CD4-positive, alpha-beta T cell treated with Interleukin-4 for 4 hours (primary cell): ENCODE measurements at places on chromosomes 3 and 15.

DNA sequence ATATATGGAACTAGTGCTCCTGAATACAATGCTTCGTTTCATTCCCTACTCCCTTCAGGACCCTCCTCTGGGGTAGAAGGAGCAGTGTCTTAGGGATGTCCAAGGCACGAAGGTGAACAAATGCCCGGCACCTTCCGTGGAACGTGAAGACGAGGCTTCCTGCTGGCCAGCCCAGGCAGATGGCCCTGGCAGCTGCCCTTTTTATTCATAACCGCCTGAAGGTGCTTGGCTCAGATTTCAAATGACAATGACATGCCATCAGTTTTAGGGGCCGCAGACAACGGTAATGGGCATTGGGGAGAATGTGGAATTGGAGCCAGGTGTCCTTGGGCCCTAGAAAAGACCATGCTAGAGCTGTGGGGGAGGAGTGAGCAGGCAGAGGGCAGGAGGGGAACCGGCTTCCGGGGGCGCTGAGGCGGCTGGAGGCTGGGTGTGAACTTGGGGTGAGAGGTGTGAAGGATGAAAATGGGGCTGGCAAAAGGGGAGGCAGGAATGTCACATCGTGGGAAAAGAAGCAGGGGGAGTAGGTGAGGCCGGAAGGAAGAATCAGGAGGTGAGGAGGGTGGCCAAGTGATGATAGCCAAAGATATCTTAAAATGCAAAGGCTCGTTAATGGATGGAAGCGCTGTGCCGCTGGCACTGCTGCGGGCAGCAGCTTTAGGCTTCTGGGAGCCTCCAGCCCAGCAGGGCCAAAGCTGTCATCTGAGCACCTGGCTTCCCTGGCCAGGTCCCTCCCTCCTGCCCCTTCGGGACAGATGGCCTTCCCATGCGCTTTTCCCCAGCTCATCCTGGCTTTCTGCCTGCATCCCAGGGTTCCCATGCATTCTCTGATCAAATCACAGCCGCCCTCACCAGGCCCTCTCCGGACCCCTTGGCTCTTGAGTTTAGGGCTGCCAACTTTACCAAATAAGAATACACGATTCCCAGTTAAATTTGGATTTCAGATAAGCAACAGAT is 93.7 kb downstream of the TMEM266 start:
- DNase-seq = no peak

GRCh38 chr3:52268036-52268435 is 10.4 kb downstream of the WDR82 start:
- peak; percentile 55 for DNase-seq

DNA sequence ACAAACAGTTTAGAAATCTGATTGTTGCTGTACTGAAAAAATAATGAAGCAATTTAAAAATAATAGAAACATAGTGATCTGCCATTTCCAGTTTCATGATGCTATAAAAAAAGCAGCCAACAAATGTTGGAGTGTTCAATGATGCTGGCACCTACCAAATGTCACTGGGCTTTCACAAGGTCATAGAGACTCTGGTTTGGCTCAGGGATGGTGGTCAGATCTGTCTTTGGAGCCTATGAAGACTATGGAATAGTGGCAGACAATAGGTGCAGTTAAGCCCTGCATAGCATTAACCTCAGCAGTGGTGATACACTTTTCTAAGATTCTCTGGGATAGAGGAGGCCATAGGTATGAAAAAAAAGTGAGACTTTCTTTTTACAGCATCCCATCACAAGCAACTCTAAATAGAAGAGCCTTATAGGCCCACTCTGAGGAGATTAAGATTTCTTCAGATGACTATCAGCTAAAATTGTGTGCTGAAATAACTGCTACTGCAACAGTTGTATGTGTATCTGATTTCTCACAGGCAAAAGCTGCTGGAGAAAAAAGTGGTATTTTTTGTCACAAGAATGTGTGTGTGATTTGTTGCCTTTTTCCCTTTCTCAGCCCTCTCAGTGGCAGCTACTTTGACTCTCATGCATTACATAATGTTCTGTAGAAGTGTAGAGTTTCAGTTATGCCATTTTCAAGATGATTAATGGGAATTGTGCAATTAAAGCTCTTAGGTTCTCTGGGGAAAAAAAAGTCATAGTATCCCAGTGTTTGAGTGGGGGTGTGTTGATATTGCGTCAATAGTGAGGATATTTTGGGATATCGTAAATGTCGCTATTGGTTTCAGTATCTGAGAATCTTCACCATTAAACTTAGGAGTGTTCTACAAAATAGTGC is 137.4 kb downstream of the MBNL1 start:
- no peak for DNase-seq

DNA sequence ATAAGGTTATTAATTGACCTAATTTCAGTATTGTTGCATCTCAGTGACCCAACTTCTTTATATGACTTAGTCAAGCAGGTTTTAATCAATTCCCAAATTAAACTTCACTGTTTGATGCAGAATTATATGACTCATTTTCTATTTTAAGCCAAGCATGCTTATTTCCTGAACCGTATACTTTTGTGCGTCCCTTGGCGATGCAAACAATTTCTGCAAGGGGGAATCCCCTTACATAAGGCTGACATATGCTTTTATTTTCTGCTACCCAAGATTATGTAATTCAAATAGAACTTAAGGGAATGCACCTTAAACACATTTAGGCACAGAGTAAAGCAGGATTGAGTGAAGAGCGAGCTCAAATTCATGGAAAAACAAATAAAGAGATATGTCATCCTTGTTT is 303.9 kb downstream of the PDCD6IP start:
- no peak for DNase-seq

DNA sequence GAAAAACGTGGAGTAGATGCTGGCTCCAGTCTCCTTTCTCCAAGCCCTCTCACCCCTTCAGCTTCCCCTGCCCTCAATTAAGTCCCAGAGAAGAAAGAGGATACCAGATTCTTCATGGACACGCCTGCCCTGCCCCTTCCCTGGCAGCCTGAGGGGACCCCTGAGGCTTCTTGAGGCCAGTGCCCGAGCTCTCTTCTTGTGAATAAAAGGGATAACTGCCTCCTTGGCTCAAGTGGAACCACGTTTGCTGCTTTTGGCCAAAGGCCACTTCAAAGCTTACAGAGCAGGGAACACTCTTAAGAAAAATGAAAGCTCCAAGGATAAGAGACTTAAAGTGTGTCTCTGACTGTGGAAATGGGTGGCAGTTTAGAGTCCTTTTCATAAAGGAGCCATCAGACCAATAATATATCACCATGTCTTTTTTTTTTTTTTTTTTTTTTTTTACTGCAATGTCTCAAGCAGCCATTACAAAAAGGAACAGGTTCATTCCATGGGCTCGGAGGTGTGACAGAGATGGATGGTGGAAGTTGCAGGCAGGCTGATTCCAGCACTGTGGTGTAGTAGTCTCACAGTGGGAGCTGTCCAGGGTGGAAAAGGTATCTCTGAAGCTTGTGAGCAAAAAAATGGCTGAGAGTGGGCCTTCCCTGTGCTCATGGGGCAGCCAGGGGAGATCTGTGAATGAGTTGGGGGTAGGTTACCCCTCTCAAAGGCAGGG is 108.8 kb downstream of the SEMA5B start:
- DNase-seq = no peak

GRCh38 chr3:194077602-194078001 is 58.3 kb upstream of the HES1 start:
- DNase-seq = no peak

GRCh38 chr3:186169379-186169778 is 60.5 kb upstream of the ETV5 start:
- no peak for DNase-seq

DNA sequence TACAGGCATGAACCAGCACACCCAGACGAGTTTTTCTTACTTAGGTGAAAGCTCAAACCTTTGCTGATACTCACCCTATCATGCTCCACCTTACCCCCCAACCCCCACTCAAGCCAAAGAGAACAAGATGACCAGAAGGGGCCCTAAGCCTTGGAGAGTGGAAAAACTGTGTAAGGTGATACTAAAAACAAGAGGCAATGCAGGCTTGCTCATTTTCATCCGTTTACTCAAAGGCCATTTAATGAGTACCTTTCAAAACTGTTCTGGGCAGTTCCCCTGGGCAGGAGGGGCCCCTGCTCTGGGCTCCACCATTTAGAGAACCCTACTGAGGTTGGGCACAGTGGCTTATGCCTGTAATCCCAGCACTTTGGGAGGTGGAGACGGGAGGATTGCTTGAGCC is 6.7 kb downstream of the TYRO3 start:
- DNase-seq = no peak

- DNase-seq = no peak
Measured at GRCh38 chr3:129418041-129418973, 10.1 kb downstream of the EFCAB12 start.

DNA sequence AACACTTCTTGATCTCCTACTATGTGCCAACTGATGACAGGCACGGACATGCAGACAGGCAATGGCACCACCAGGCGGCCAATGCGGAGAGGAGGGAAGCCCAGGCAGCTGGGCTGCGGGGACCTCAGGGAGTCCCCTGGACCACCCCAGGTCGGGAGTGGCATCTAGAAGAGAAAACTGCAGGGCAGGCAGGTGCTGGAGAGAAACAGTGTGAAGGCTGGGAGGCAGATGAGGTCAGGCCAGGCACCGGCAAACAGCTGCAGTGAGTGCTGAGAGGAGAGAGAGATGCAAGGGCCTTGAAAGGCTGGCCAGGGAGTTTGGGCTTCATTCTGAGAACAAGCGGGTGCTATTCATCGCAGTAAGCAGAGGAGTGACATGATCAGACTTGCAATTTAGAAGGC is 29.1 kb downstream of the SLC6A1 start:
- no peak for DNase-seq

- DNase-seq = no peak
Measured at GRCh38 chr3:39317571-39318169, 11.8 kb upstream of the CCR8 start.

DNA sequence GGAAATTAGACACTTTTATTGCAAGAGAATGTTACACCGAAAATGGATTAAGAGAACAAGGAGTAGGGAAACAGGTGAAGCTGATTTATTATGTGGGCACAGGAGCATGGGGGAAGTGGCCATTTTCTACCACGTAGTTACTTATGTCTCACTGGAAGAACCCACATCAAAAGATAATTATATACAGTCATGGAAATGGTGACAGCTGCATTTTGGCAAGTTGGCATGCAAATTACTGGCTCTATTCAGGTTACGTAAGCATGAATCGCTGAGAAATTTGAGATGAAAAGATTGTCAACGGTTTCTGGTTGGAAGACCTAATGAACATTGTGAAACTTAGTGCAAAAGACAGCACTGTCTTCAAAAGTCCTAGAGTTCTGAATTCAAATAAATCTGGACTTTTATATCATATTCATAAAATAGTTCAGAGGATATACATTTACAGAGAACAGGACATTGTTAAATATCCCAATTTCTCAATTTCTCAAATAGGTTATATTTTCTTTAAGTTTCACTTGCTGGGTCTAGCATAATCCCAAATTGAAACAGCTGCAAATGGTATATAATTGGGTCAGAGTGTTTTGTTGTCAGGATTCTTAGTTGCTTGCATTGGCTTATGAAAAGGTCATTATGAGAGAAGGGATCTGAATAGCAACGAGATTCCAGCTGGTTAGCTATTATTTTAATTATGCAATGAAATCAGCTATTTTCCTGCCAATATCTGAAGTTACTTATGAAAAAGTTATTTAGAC is 567.8 kb downstream of the ZPLD1 start:
- no peak for DNase-seq

GRCh38 chr3:141955175-141955574 is 78.7 kb downstream of the ATP1B3 start:
- no peak for DNase-seq

- DNase-seq = no peak
Measured at GRCh38 chr3:37498126-37499039, 324.0 kb upstream of the LRRFIP2 start.

DNA sequence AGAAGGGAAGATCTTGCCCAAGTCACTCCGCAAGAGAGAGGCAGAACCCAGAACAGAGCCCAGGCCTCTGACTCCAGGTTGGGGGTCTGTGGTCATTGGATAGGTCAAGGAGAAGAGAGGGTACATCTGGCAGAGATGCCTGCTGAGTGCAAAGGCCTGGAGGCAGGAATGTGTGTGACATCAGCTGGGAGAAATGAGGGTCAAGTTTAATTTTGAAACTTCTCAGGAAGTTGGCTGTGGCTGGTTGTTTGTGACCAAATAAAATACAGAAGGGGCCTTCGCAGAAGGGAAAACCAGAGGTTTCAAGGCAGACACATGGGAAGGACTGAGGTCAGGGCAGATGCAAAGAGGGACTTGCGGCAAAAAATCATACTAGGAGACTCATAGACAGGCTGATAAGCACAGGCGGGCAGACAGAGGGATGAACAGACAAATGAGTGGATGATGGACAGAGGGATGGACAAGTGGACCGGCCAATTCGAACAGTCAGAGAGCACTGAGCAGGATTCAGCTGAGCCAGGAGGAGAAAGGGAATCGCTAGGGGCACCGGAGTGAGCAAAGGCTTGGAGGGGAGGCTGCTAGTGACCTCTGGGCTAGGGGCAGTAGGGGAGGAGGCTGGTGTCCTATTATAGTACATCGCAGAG is 28.8 kb upstream of the CACNA2D2 start:
- DNase-seq = no peak

DNA sequence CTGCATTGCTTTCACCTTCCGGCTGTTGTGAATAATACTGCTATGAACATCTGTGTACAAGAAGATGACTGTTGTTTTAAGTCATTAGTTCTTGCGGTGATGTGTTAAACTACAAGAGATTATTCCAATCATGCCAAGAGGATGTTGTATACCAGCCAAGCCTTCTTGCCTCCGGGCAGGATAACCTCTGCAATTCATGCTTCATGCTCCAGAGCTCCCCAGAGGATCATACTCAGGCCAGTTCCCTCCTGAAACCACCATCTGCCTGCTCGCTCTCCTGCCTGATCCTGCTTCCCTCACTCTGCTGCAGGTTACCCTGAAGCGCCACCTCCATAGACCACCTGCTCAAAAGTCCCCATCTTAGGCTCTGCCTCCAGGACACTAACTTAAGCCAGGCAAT is 187.1 kb upstream of the PROK2 start:
- no peak for DNase-seq

DNA sequence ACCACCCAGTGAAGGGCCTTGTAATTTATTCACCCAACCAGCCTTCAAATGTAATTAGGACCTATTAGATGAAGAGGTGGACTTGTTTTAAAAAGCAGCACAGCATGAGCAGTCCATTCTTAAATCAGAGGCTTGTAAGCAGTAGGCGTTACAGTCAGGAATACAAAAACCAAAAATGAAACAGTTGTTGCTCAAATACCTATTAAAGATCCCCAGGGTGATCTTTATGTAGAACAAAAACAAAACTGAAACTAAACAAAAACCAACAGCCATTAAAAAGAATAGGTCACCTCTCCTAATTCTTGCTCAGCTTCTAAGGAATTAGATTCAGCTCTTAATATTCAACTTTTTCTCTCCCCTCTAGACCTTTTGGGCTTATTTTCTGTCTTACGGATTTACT is 104.9 kb upstream of the ST8SIA2 start:
- DNase-seq = no peak

DNA sequence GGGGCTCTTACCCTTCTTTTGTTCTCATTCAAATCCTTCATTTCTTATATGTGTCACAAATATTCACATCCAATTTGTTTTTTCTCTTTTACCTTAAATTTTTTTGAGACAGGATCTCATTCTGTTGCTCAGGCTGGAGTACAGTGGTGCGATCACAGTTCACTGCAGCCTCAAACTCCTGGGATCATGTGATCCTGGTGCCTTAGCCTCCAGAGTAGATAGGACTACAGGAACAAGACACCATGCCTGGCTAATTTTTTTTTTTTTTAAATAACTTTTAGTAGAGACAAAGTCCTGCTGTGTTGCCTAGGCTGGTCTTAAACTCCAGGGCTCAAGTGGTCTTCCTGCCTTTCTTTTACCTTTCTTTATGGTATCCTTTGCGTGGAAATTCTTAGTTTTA is 66.5 kb downstream of the POLR2M start:
- no peak for DNase-seq

- no peak for DNase-seq
Measured at GRCh38 chr15:68610825-68611224, 32.0 kb downstream of the CORO2B start.
